Activated T-helper 17 cell treated with anti-CD3 and anti-CD28 coated beads, Interleukin-2, amount 50 U/mL, for 72 hours (primary cell): ENCODE measurements at places on chromosomes 6 and 20. TPM values are rescaled to one million over a fixed set of nuclear protein-coding genes. Genes with fewer than 3 reads are reported as not detected.
A peak's percentile ranks its signal among the peaks of the same experiment; 100 is the strongest.

The EYA2 gene
- 0.16 TPM for total RNA-seq

The ASIP gene
- not detected for total RNA-seq

DNA sequence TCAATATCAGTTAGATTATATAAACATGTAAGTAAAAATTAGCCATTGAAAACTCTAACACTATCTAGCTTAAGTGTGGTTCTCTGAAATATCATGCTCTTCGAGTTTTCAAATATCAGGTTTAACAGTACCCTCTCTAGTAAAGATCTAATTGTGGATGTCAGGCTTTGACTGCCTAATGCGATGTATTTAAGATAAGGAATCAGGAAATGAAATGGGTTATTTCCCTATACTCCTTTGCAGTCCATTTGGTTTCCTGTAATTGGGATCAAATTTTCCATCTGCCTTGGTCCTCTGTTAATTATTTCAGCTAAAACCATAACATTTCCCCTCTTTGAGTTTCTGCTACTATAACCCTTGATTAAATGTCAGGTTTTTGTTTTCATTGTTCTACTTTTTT lies 361.3 kb upstream of the MMS22L start:
- no peak for ATAC-seq

- no peak for ATAC-seq
Observed at GRCh38 chr6:161268531-161269210, 5.2 kb downstream of the AGPAT4 start.

DNA sequence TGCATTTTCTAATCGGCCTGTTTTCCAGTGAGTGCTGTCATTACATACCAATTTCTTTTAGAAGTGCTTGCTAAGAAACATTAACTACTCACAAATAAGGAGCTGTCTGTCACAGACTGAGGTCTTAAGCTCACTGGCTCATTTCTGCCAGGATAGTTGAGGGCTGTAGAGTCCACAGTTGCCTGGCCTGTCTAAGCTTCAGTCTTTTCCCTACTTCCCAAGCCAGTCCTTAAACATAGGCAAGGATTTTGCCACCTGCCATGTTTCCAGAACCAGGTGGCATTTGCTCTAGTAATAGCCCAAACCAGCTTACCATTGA lies 84.7 kb downstream of the LINC00237 start:
- ATAC-seq: no peak

- peak; percentile 85 for ATAC-seq
Observed at GRCh38 chr6:142679907-142680700, 264.9 kb downstream of the HIVEP2 start.

DNA sequence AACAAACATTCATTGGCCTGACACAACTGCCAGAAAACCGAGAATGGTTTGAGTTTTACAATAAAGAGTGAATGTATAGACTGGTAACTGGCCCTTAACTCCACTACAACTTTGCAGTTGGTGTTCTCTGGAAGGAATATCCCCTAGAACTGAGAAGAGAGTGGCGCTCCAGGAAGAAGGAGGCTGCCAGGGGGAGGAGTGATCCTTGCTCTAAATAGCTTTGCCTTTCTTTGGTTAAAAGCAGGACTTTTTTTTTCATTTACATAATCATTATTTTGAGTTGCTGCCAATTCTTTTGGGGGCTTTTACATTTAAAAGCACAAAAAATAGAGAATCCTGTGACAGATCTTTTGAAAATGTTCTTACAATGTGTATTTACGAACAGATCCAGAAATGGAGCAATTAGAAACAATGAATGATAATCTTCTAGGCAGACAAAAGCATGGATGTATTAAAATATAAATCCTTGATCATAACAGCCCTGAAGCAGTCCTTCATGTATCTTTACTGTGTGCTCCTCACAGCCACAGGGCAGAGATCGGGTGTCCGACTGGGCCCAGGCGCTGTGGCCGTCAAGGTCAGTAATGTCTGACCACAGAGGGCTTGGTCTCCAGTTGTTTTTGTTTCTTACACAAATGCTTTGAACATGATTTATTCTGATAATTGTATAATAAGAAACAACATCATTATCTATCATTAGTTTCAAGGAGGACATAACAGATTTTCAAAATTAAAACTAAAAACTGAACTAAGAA lies 612.2 kb downstream of the HDGFL1 start:
- no peak for ATAC-seq

DNA sequence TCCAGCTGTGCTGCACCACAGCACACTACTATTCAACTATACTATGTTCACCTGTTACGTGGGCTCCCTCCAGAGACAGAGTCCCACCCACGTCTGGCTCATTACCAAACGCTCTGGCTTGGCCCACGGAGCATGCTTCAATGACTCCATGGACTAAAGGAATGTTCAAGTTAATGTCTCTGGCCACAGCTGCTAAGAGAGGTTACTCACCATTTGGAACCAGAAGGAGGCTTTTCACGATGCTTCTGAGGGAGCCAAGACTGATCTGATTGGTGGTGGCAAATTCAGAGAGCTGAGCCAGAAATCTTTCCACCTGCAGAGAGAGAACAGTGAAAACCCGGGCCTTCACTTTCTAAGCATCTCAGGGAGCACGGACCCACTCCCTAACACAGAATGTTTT lies 15.6 kb downstream of the COMMD7 start:
- ATAC-seq: no peak

GRCh38 chr6:130593948-130594347 lies 228.1 kb downstream of the TMEM200A start:
- ATAC-seq: no peak
